ENCODE measurements at places on chromosomes 11 and 22. TPM values are rescaled to one million over a fixed set of nuclear protein-coding genes. Genes with fewer than 3 reads are reported as not detected.

GLB1L3 gene
- not detected for total RNA-seq

MAPK8IP1 gene
- total RNA-seq = 0.57 TPM

PATE2 gene
- total RNA-seq = not detected

LDHAL6A gene
- not detected for total RNA-seq

ADAMTS8 gene
- 2.4 TPM for total RNA-seq

DNA sequence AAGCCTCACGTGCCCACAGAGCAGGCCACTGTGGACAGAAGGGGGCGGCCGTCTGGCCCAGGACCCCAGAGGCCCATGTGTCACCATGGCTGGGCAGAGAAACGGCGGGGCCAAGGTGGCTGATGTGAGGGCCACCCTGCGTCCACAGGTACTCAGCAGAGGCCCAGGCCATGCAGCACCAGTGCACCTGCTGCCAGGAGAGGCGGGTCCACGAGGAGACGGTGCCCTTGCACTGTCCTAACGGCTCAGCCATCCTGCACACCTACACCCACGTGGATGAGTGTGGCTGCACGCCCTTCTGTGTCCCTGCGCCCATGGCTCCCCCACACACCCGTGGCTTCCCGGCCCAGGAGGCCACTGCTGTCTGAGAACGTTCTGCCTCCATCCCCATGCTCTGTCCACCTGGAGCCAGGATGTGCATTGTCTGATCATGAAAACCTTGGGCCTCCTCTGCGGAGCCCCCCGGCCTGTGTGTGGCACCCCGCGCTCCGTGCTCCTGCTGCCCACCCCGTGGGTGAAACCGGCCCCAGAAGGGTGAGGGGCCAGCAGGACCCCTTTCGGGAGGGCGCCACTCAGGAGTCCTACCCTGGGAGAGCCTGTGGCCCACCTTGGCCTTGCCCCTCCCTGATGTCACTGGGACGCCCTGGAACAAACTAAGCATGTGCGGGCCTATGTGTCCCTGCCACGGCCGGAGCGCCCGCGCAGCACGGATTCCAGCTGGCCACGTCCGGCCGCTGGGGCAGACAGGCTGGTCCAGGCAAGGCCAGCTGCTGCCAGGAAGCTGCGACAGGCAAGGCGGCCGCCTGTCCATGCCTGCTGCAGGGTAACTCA is 38.6 kb downstream of the MUC5B start:
- no peak for DNase-seq

DNA sequence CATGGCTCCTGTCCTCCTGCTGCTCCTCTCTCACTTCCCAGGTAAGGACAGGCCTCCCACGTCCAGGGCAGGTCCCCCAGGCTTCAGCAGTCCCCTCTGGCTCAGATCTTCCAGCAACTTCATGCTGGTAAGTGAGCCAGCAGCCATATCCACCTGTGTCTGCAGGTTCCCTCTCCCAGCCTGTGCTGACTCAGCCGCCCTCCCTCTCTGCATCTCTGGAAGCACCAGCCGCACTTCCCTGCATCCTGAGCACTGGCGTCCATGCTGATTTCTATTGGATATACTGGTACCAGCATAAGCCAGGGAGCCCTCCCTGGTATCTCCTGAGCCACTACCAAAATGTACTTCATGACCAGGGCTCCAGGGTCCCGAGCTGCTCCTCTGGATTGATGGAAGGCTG is 19.0 kb downstream of the RFPL3 start:
- no peak for DNase-seq

DNA sequence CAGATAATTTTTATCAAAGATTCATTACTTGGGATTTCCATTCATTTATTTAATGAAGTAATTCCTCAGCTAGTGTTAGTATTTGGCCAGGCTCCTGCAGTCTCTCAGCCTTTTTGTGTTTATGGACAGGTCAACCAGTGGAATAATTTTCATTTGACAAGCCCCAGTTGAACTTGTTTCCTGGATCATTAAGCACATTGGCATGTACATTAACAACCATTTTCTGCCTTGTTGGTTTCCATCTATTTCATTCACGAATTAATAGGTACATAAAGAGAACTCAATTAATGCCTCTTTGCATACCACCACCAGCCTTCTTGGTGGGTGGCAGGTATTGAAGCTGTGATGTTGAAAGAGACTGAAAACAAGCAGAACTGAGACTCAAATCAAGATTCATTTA is 745.2 kb downstream of the KCNA4 start:
- no peak for DNase-seq

GRCh38 chr11:70473186-70473872 is 75.0 kb downstream of the CTTN start:
- no peak for DNase-seq

DNA sequence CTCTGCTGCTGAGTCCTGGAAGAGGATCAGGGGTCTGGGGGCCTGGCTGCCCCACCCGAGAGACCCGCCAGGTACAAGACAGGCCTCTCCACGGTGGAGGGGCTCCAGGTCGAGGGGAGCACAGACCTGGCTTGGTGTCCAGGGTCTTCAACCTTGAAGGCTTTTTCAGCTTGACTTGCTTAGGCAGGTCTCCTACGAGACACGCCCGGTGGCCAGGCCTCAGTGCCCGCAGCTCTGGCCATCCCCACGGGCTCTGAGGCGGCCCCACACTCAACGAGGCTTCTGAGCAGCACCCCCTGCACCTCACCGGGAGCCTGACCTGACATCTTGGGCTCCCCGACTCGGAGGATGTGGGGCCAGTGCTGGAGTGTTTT is 6.6 kb upstream of the PLXNB2 start:
- DNase-seq = no peak

DNA sequence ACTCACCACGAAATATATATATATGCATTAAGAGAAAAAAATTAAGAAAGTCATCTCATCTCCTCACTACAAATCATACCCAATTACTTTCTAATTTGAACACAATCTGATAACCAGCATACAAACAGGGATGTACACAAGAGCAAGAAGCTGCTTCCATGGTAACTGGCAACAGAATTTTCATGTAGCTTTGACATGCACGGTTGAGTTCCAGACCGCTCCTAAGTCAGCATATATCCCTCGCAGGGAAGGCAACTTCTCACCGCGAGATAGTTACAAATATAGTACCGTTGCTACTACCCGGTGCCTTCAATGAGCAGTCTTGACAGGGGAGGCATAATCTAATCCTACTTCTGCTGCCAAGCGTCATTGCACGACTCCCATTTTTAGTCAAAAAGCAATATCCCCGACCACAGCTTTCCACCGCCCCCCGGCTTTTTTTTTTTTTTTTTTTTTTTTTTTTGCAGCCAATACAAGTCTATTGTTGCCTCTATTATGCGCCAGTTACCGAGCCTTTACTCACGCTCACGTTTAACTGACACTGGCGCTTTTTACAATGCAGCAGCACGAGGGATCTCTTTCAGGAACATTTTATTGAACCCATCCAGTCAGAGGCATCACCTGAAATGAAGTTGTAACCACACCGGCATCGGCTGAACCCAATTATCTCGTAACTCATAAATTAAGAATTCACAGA is 2.2 kb downstream of the CADM1 start:
- no peak for DNase-seq

- DNase-seq = no peak
Measured at GRCh38 chr11:32527261-32528175, 56.1 kb upstream of the EIF3M start.

DNA sequence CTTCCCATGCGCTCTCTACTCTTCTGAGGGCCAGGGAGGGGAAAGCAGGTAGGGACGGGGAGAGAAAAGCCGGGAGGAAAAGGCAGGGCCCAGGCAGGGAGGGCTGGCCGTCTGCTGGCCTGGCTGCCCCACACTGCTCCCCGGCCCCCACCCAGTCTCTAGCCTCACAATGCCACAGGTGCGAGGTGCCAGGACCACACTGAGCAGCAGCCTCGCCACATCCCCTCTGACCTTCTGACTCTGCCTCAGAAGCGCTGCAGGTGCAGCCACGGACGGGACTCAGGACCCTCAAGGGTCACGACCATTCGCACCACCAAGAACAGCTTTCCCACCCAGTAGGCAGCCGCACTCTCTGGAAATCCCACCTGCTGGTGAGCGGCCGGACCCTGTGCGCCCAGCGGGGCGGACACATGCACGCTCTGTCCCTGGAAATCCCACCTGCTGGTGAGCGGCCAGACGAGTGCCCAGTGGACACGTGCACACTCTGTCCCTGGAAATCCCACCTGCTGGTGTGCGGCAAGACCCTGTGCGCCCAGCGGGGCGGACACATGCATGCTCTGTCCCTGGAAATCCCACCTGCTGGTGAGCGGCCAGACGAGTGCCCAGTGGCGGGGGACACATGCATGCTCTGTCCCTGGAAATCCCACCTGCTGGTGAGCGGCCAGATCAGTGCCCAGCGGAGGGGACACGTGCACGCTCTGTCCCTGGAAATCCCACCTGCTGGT is 20.1 kb downstream of the TOLLIP start:
- DNase-seq = no peak

DNA sequence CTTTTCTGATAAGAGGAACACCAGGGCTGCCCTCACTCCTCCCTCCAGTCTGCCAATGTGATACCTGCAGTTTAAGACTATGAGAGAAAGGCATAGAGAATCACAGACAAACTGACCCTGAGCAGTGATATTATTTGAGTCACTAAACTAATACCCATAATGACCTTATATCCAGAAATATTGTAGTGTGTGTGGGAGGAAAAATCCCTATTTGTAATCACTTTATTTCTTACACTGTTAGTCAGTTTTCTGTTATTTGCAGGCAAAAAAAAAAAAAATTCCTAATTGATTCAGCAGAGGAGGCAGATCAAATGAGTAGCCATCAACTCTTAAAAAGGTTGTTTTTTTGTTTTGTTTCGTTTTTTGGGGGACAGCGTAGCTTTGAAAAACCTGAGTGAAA is 82.5 kb downstream of the MAML2 start:
- DNase-seq = no peak

DNA sequence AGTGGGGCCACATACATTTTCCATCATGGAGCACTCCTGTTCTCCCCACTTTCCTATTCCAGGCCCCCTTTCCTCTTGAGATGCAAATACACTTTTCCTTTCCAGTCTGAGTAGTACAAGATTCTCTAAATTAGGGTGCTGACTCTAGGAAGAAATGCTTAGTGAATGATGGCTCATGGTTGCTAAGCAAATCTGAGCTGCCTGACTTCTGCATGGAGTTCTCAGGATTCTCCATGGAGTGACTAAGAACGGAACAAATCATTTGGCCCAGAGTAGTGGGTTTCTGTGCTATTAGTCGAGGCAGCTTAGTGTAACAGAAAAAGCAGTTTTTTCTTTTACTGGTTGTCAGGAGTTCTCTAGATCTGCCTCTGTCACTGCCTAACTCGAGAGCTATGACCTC is 65.4 kb upstream of the NTM start:
- no peak for DNase-seq

- no peak for DNase-seq
Measured at GRCh38 chr11:117199916-117200812, 994 bp downstream of the TAGLN start.

DNA sequence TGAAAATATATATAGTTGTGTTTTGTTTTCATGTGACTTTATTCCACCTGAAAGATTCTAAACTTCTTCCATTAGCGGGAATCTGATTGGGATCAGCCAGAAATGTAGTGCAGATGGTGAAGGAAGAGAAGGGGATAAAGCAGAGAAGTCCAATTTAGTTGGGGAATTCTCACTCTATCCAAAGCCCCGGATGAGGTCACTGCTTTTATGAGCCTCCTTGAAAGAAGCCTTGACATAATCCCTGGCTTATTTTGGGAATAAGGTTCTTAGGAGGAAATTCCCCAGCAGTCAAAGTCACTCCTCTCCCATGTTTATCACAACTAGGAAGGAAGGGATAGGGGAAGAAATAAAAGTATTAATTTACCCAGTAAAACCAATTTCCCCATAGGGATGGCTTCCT is 41.1 kb downstream of the OSBP start:
- no peak for DNase-seq

DNA sequence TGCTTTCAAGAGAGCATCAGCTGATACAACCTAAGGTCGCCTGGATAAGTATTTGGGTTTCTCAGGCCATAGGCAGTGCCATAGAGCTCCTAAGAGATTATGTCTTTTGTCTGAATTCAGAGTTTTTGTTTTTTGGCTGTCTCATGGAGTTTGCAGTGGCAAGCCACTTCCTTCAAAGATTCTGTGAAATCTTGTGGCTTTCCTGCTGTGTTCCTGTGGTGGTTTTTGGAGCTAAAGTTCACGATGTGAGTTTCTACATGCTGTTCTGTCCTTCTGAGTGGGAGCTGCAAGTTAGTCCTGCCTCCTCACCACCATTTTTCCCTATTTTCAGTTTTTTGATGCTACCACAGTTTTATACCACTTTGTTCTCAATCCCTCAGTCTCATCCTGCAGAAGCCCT is 111.4 kb downstream of the COMMD9 start:
- DNase-seq = no peak

DNA sequence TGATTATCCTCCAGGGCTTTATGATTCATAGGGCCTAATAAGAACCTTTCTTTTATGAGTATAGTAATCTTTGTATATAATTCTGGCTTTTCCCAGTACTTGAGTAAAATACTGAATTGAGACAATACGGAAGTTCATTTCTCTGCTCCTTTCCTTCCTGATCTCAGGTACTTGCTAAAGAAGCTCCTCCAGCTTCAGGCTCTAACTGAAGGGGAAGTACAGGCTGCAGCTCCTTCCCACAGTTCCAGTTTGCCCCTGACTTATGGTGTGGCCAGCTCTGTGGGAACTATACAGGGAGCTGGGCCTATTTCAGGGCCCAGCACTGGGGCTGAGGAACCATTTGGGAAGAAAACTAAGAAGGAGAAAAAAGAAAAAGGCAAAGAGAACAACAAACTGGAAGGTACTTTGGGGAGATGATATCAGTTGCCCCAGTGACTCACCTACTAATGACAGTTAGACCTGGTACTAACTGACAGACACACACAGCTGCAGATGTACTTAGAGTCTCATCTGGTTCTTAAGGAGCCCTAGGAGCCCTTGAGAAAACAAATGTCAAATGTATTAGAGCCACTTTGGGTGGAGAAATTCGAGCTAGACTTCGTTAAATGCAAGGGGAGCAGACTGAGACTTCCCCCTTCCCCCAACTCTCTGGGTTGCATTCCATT is 3.0 kb downstream of the TBRG1 start:
- DNase-seq = no peak

GRCh38 chr11:47105974-47106373 is 70.7 kb downstream of the ARFGAP2 start:
- no peak for DNase-seq
